Motor neuron (in vitro differentiated cells): ENCODE measurements at places on chromosomes 12 and 14. TPM values are rescaled to one million over a fixed set of nuclear protein-coding genes. Genes with fewer than 3 reads are reported as not detected.

Gene TMEM253
- 1.3 and 2.0 TPM in 2 replicates for total RNA-seq

GRCh38 chr12:73161970-73162369, 889.8 kb downstream of the TRHDE start:
- ATAC-seq = no peak

DNA sequence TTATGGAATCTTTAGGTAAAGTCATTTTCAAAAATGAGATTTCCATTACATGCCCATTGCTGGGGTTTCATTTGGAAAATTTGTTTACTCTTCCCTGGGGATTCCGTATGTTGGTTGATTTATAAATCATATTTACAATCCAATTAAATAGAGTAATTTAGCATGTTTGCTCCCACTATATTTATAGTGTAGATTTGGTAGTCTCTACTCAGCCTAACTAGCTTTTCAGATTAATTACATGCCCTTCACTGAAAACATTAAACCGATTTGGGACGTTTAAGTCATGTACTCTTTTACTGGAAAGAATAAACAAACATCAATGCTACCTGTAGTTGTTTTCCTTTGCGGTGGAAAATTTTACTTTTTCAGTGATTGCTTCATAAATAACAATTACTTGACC, 10.4 kb downstream of the PAX9 start:
- no peak for ATAC-seq

DNA sequence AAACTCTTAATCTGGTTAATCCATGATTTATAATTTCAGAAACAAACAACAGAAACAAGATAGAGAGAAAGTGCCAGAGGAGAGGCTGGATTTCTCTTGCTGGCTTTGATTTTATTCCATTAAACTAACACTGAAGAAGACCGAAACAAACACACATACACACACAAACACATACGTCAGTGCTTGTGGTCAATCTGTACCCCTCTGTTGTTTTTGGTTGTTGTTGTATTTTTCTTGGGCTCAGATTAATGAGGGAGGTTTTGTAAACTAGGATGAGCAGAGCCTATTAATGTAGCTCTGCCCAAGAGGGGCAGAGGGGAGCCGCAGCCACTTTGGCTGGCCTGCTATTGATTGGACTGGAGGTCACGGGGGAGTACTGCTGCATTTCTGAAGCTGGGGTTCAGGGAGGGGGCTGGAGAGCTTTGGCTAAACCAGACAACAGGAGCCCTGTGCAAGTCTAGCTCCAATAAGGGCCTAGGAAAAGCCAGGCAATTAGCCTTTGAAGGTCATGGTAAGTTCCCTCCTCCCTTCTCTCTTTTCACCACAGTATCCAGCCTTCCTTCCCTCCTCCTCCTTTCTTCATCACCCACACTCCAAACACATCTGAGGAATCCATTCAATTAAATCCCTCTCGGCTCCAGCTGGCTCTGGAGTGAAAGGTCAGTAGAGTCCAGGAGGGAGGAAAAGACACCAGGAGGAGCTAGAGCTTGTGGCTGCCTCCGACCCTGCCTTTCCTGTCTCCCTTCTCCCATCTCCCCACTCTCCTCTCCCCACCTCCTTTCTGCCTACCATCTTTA, 344.1 kb upstream of the LMO3 start:
- peak; percentile 28 for ATAC-seq

- ATAC-seq = no peak
Measured at GRCh38 chr14:24274101-24274543, 2.7 kb upstream of the RABGGTA start.

Gene CFAP73
- 0.56 and 1.1 TPM in 2 replicates for total RNA-seq

DNA sequence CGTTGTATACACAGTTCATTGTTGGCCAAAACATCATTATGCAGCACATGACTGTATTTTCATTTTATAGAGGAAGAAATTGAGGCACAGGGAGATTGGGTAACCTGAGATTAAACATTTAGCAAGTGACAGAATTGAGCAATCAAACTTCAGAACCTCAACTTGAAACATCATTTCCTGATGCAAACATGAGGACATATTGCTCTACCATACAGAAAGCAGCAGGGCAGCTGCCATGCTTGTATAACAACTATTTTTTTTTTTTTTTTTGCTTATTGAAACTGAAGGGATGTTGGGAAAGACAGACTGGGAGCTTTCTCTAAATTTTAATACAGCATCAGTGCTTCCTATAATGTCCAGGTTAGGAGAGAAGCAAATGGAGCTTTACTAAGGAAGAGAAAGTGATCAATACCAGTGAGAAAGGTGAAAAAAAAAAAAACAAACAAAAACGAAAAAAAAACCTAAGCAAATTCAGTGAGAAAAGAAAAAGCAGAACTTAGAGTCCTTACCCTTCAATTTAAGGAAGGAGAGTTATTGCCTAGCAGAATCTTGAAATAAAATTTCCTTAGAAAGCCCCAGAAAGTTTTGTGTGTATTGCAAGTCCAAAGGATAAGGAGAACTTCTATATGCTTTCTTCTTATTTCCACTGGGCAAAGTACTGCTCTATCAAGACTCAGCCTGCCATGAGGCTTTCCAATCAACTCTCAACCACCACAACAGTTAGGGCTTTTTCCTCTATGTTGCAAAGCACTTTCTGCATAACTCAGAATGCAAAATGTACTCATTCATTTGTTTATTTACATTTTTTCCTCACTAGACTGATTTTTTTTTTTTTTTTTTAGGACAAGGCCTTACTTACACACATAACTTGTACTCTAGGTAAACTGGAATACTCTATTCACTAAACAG, 21.6 kb downstream of the BTG1 start:
- no peak for ATAC-seq

DNA sequence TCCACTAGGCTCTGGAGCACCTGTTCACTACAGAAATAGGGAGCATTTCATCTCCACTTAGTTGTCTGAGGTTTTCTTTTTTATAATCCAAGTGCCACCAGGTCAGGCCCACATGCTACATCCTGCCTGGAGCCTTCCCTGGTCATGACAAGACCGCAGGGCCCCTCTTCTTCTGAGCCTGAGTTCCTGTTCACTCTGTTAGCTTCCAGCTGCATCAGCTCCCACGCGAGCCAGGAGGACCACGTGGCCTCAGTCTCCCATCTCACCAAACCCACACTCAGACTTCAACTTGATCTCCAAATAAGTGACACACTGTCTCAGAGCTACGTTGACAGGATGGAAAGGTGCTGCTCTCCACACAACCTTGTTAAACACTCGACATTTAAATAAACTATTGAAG, 21.0 kb downstream of the RIMBP2 start:
- no peak for ATAC-seq

DNA sequence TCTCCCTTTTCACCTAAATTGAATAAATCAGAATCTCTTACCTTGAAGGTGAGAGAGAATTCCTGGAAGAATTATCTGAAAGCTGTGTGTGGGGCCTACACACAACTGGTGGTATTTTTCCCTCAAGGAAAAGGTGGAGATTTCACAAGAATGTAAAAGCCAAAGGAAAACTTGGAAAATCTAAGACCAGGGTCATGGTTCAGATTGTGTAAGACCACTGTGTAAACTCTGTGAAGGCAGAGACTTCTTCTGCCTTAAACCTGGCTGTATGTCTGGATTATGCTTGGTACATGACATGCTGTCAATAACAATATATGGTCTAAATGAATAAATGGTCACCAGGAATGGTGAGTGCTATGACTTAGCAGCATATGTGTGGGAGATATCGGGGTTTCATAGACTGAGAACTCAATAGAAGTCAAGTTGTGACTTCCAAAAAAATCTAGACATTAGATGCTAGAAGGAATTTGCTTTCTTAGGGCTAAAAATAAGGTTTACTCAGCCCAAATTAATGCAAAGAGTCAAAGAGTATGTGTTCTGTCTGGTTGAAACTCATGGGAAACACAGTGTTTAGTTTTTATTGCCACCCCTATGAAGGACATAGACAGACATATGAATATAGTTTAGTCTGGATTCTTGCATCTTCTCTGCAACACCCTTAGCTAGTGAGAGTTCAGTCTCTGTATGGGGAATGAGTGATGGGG, 163.7 kb downstream of the SNAPC1 start:
- ATAC-seq = no peak

- ATAC-seq = no peak
Measured at GRCh38 chr12:111864913-111865312, 22.9 kb downstream of the MAPKAPK5 start.

Gene INTS13
- total RNA-seq = 18.5 and 19.0 TPM in 2 replicates

DNA sequence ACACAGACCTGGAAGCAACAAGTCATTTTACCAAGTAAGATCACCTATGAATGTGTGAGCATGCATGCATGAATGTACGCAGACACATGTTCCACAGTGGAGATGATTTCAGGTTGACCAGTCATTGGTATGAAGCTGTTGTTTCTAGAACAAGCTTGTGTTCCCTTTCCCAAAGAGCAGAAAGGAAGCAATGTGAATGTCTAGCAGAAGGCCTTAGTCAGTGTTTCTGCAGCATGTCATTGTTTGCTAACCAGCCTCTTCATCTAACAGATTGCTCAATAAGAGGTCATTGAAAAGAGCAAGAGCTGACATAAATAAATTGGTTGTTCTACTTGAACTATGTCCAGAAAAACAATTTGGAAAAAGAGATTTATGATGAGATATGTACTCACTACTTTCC, 191.4 kb downstream of the PLCZ1 start:
- peak; percentile 39 for ATAC-seq

DNA sequence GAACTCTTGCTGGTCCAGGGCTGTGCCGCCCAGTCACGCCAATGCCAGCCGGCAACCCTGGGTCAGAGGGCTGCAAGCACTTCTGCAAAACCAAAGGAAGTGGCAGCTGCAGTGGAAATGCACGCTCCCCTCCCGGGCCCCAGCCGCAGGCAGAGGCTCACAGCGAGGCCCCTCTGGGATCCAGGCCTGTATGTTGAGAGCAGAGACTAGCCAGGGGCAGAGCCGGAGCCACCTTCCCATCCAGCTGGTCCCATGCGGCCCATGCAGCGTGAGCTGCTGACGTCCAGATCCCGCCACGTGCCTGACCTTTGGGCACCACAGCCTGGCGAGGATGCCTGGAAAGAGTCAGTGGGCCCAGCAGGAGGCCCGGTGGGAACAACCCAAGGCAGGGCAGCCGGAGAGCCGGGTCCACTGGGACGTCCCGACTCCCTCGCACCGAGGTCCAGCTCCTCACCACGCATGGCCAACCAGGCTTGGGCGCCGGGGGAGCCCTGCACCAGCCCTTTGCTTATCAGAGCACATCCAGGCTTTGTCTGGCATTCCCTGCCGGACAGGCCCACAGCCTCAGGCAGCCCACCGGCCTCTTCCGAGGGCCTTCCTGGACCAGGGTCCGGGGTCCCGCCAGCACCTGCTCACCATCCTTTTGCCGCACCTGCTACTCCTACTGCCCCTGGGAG, 4.3 kb downstream of the GPR132 start:
- ATAC-seq = peak; percentile 57

Gene CD163
- 0.45 and 0.66 TPM in 2 replicates for total RNA-seq

GRCh38 chr12:119781804-119782203, 95.3 kb downstream of the CIT start:
- no peak for ATAC-seq

DNA sequence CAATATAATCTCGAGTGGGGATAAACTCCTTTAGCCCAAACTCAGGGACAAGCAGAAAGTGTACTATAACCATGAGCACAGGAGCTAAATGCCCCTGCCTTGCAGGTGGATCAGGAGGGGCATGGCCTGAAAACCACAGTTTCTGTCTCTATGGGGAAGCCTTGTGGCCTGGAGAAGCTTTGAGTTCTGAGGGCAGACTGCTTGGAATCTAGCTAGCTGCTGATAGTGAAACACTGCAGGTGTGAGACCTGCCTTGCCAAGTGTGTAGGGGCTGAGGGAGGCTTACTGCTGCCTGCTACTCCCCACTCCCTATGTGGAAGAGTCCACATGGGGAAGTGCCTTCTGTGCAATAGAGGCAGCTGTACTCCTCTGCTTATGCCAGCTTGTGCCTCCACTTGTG, 352.3 kb upstream of the OR4E1 start:
- no peak for ATAC-seq

- peak; percentile 43 for ATAC-seq
Measured at GRCh38 chr14:49972823-49973222, 79.9 kb downstream of the ARF6 start.

GRCh38 chr14:41606532-41607303, at the start of gene LRFN5:
LRFN5 (plus strand) TSS chr14:41606876.
- ATAC-seq = peak; percentile 55

GRCh38 chr14:21233457-21234076, 35.7 kb downstream of the HNRNPC start:
- no peak for ATAC-seq

DNA sequence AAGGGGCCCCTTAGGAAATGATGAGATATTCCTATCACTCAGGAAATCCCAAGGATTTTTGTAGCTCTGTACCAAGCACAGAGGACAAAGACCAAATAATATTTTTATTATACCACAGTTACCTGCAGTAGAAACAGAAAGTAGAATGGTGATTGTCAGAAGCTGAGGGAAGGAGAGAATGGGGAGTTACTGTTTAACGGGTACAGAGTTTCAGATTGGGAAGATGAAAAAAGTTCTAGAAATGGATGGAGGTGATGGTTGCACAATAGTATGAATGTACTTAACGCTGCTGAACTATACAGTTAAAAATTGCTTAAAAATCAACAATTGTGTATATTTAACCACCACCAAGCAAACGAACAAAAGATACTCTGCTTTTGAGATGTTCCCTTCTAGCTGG, 24.1 kb downstream of the FLVCR2 start:
- ATAC-seq = no peak

Gene TESPA1
- total RNA-seq = 0.39 and 0.52 TPM in 2 replicates

DNA sequence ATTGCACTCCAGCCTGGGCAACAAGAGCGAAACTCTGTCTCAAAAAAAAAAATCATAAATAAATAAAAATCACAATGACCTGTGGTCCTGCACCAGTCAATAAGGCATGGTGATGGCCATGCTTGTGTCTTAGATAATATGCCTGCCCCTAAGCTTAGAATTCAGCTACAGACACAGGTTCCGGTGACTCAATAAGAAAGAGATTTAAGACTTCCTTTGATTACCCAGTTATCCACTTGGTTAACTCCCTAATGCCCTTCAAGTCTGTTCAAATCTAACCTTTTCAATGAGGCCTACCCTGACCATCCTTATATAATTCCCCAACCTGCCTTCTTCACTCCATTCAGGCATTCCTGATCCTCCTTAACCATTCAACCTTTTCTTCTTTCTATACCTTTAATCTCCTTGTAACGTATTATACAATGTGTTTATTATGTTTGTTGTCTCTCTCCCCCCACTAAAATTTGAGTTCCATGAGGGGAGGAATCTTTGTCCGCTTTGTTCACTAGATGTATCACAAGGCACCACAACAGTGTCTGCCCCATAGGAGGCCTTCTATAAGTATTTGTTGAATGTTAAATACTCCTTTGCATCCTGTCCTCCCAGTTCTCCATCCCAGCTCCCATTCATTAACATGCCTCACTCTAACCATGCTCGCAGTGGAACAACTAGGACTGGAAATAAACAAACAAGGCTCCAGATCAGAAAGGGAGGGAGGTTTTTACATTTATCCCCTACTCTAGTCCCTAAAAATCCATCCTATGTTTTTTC, 8.9 kb downstream of the MAP4K5 start:
- ATAC-seq = no peak

- ATAC-seq = peak; percentile 85
Measured at GRCh38 chr12:124898200-124898922, 16.1 kb downstream of the UBC start.

- ATAC-seq = no peak
Measured at GRCh38 chr12:104352106-104352713, 48.7 kb downstream of the EID3 start.

Gene BEGAIN
- 2.2 and 4.1 TPM in 2 replicates for total RNA-seq
